Stimulated activated CD4-positive, alpha-beta T cell treated with anti-CD3 and anti-CD28 coated beads, Interleukin-1b, Interleukin-23, amount 100 ng/mL, for 24 hours (primary cell): ENCODE measurements at places on chromosomes 1 and 21.

DNA sequence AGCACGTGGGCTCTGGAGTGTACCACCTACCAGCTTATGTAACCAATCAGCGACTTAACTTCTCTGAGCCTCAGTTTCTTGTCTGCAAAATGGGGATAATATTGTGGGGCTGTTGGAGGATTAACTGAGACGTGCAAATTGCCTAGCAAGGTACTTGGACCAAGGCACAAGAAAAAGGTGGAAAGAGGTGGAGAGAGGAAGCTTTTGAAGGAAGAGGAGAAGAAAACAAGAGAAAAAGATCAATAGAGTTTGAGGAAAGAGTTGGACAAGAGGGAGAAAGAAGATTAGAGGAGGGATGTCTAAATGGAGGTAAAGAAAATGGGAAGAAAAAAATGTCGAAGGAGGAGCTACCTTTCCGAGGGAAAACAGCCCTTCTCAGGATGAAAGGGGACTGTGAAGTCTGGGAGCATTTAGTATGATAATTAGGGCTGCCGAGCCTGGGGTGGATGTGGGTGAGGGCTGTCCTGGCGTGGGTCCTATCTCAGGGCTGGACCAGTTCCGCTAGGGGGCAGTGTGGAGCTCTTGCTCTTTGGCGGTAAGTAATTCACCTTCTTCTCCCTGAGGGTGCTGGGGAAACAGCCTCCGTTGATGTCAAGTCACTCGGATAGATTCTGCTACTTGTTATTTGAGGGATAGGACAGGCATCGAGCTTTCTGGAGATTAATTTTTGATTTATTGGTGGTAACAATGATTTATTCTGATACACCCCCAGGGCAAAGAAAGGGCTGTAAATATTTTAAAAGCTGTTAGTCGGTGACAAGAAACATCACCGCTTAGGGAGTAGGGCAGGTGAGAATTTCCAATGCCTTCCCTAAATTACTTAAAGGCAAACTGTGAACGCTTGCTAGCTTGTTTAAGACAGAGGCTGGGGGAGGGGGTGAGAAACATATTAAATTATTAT, 79.0 kb upstream of the NFASC start:
- peak; percentile 88 for DNase-seq

- DNase-seq = no peak
Measured at GRCh38 chr21:27094184-27094948, 127.5 kb upstream of the ADAMTS5 start.

- DNase-seq = no peak
Measured at GRCh38 chr1:15442759-15443158, 4.5 kb downstream of the CTRC start.

DNA sequence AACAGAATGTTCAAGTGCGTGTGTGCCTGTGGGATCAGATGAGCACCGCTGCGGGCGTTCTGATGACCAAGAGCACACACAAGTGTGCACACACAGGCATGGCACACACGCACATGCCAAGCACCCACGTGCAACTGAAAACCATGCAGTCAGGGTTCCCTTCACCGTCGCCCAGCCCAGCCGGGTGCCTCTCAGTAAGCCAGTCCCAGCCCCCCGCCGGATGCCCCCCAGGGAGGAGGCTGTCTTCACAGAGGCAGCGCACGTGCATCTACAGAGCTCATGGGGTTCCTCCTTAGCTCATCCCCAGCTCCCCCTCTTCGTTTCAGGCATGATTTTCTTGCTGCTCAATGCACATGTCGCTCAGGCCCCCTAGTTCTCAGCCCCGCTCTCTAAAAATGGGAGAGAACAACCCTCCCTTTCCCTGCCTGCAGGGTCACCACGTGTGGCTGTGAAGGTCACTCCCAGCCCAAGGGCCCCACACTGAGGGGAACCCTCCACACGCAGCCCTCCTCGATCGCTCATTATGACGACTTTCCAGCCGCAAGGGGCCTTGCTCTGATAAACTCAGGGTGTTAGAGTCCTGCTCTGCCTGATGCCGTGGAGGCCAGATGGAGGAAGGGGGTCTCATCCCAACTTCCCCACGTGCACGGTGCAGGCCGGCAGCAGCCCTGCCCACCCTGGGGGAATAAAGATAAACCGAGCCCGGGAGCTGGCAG, 30.4 kb upstream of the ARHGEF16 start:
- no peak for DNase-seq

DNA sequence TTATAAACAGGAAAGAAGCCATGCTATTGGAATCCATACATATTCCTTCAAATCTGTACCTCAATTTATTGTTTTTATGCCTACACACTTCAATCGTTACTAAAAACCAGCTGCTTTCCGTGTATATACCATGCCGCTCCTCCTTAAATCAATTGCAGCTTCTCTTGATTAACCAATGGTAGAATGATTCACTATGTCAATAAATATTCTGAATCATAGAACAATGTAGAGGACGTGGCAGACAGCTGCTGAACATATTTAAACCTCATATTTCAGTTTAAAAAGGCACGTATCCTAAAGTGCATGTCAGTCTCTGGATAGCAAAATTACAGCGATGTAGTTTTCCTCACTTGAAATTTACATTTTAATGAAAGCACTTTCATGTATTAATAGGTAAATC, 100.4 kb downstream of the MRPL39 start:
- DNase-seq = no peak

DNA sequence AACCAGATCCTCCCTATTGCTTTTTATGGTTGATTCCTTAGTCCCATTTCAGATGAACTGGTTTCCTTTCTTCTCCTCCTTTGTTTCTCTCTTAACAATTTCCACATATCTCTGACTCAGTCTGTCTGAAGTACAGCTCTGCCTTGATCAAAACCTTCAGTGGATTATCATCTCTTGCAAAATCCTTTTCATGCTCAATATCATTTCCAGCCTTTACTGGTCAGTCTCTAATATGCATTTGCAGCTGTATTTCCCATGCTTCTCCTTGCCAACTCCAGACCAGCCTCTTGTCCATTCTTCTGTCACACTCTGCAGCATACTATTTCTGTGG, 72.2 kb downstream of the SNX7 start:
- no peak for DNase-seq

DNA sequence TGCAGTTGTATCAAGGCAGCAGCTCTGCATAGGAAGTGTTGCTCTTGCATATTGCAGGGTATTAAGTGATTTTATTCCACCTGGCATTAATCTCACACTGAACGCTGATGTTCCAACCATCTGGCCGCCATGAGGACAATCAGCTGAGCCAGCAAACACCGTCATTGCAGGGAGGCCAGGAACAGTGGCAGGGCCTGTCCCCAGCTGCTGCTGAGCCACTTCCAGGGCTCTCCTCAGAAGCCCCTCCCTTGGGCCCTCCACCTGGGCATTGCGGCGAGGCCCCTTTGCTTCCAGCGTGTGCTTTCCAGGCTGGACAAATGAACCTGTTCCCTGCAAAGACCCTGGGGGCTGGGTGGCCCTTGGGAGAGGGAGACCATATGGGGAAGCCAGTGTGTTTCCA, 171.6 kb upstream of the C1orf174 start:
- DNase-seq = no peak

- DNase-seq = no peak
Measured at GRCh38 chr21:43287795-43288755, 119.3 kb downstream of the CRYAA start.

- no peak for DNase-seq
Measured at GRCh38 chr1:169648709-169649108, 18.8 kb upstream of the SELP start.
